ENCODE measurements at places on chromosomes 1 and 21. TPM values are rescaled to one million over a fixed set of nuclear protein-coding genes. Genes with fewer than 3 reads are reported as not detected.
A peak's percentile ranks its signal among the peaks of the same experiment; 100 is the strongest.

- DNase-seq = no peak
Observed at GRCh38 chr1:57210881-57211280, 213.0 kb downstream of the DAB1 start.

CELA2B gene
- total RNA-seq = not detected

DNA sequence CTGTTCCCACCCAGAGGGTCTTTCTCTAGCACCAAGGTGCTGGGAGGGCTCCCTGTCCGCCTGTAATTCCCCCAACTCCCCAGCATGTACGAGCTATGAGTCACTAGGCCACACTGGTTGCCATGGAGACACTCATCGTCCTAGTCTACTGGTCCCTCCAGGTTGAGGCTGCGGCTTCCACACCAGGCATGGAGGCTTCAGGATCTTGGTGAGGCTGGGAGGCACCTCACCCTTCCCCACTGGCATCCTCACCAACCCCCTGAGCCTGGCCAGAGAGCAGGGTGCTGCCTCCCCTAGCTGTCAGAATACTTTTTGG lies 75.6 kb upstream of the KAZN start:
- DNase-seq = no peak

CELA3A gene
- not detected for total RNA-seq

DNA sequence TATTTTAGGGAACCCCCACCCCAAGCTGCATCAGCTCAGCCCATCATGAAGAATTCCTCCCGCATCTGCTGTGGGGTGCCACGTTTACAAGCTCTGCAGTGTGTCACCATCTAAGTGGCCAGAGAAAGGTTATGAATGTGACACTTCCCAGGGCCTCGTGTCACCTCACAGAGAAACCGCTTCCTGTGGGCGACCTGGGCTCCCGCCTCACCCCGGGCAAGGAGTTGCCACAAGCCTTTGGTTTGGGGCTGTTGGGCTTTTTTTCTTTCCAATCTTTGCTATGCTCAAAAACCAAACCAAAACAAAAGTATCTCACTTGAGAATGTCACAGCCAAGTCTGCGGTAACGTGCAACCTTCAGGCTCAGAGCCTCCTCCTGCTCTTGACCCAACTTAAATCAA lies 82.1 kb upstream of the ARHGEF16 start:
- DNase-seq = peak; percentile 46

DNA sequence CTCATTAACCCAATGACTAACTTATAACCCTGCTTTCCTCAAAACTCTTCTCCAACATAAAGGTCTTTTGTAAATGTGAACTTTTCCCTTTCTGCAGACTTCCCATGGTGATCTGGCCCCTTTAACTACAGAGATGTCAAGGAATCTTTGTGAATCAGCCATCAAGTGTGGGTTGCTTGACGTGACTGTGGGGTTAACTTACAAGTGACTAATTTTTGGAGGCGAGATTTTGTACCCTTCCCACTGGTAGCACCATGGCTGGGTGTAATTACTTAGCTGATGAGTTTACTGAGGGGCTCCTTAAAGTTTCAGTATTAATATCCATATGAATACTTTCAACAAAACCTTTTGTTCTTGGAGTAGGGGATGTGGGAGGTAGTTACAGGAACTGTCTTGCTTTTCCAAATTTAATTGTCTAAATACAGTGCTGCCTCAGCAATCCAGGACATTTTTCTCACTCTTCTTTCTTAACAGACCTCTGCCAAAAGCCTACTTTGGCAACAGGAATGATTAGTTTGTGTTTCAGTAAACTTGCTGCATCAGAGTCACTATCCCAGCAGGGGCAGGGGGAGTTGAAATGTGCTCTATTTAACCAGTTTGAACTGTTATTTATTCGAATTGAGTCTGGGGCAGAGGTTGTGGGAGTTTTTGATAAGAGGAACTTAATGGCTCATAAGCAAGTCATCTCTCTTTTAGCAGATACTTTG lies 217.3 kb upstream of the FGGY start:
- DNase-seq = no peak

CLEC20A gene
- not detected for total RNA-seq

DNA sequence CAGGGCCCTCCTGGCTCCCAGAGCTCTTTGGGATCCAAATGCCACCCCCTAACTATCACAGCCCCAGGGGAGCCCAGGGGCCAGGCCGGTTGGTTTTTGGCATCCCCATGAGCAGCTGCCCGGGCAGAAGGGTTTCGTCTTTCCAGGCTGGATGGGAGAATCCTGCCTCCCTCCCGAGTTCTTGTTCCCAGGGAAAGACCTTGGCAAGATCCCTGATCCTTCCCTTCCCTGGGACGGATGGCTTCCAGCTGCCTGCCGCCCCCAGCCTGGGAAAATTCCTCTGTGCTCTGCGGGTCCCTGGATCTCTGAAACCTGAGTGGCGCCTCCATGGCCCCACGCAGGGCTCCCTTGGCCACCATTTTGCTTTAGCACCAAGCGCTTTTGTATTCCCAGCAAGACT lies 55.6 kb downstream of the TAS1R2 start:
- no peak for DNase-seq

EVI5 gene
- total RNA-seq = 40.1 TPM

FMO3 gene
- total RNA-seq = not detected

- DNase-seq = peak; percentile 25
Observed at GRCh38 chr1:7885513-7886404, 32.9 kb upstream of the UTS2 start.

KCND3 gene
- total RNA-seq = not detected

DNA sequence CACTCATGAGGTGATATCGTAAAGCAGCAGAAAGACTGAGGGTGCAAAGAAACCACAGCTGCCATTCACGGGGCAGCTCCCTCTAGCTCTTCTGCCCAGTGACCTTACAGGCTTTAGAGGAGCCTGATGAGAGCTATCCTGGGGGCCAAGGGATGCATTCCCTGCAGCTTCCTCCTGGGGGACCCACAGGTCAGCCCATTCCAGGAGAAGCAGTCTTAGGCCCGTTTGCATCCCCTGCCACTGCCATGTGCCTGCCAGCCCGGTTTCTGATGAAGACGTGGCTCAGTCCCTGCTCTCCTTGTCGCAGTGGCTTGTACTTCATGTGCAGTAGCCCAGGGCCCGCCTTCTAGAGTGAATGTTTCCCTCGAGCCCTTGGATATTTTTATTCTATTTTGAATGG lies 22.8 kb downstream of the ATP5PO start:
- DNase-seq = no peak

C1orf74 gene
- total RNA-seq = 3.3 TPM

GRCh38 chr1:220356981-220357850 lies 85.0 kb upstream of the RAB3GAP2 start:
- DNase-seq = no peak

DNA sequence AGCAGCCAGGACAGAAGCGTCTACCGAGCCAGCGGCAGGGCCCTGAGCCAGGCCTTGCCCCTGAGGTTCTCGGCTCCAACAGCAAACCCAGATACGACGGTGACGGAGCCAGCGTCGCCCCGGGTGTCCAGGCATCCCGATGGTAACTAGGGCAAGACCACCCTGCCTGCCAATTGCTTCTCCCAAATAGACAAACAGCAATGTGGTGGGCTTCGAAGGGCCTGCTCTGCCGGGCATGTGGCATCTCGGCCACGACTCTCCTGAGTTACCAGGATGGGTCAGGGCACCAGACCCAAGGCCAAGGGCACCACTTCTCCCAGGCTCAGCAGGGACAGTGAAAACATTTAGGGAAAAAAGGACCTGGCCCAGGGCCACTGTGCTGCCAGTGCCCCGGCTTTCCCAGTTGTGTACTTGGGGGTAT lies 3.2 kb upstream of the ACTRT2 start:
- DNase-seq = no peak

GRCh38 chr21:8989261-8989711 lies 1532.1 kb upstream of the TPTE start:
- DNase-seq = no peak
